NCI-H187 treated with DMSO at 0.1 percent for 48 hours (cell line): ENCODE measurements at places on chromosomes 1 and 21.

- peak; percentile 42 for DNase-seq
These were observed 170.2 kb upstream of the NFIA start for GRCh38 chr1:60911966-60912697.

- DNase-seq: no peak
These were observed 3.6 kb upstream of the ZBTB7B start for GRCh38 chr1:154998818-154999570.

GRCh38 chr1:211476200-211476849 lies 15.6 kb downstream of the RD3 start:
- DNase-seq: no peak

- no peak for DNase-seq
These were observed 17.6 kb upstream of the AJAP1 start for GRCh38 chr1:4636644-4637380.

DNA sequence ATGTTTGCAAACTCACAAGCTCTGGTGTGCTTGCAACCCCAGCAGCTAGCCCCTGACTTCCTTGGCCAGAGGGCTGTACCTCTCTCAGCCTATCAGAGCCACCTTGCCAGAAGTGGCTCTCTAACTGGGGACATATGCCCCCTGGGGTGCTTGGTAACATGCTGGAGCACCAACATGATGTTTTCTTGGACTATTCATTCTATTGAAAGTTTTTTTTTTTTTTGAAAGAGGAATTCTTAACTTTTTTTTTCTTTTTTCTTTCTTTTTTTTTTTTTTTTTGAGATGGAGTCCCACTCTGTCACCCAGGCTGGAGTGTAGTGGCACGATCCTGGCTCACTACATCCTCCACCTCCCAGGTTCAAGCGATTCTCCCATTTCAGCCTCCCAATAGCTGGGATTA lies 14.7 kb upstream of the CAPN8 start:
- DNase-seq: no peak

- no peak for DNase-seq
These were observed 33.7 kb upstream of the IFI44L start for GRCh38 chr1:78586572-78586971.
